ENCODE measurements at places on chromosomes 16 and 17.

DNA sequence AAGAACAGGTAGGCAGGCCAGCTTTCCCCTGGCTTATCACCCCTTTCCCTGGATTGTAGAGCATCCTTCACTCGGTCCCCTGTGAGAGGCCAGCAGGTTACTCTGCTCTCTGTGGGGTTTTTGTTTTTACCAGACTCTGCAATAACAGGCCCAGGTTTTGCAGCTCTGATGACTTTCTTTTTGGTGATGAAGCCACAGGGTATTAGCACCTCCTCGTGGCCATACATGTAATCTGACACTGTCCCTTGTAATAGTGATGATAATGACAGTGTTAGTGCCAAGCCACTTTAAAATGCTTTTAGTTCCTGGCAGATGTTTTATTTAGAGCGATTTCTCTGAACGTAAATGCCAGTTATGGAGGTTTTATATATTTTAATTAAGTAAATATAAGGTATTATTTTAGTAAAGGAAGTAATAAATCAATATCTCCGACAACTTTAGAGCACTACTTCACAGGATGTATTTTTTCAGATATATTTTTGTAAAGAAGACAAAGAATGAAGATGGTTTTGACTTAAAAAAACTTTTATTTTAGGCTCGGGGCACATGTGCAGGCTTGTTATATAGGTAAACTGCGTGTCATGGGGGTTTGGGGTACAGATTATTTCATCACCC is 38.0 kb upstream of the CPHXL start:
- DNase-seq, result peak; percentile 51

DNA sequence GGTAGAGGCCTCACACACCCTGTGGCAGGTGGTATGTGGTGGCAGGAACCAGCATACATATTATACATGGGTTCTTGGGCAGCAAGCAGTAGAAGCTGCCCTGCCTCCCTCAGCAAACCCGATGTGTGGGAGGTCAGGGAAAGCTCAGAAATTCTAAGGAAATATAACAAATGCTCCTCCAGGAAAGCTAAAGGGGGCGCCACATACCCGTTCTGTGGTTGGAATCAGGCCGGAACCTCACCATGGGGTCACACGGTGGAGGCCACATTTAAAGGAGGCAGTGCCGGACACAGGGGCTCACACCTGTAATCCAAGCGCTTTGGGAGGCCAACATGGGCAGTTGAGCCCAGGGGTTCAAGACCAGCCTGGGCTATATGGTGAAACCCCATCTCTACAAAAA is 12.4 kb upstream of the KATNB1 start:
- DNase-seq, result no peak

DNA sequence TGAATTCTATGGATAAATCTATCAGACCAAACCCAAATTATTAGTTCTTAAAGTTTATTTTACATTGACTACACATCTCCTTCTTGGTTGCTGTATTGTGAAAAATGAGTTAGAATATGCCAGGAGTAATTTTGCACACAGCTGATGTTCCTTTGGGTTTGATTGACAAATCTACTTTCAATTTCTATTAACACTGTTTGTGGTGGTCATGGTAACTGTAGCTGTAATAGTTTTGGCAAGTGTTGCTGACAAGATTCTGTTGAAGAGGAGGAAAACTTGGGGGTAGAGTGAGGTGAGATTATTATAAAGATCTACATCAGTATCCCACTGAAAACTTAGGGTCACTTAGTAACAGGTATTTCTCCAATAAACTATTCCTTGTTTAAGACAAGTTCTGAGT is 30.3 kb downstream of the MRTFB start:
- DNase-seq, result no peak

GRCh38 chr17:37438141-37438540 is 31.5 kb downstream of the TADA2A start:
- no peak for DNase-seq

- peak; percentile 47 for DNase-seq
These were observed 15.9 kb upstream of the FBXO47 start for GRCh38 chr17:38982858-38983746.

DNA sequence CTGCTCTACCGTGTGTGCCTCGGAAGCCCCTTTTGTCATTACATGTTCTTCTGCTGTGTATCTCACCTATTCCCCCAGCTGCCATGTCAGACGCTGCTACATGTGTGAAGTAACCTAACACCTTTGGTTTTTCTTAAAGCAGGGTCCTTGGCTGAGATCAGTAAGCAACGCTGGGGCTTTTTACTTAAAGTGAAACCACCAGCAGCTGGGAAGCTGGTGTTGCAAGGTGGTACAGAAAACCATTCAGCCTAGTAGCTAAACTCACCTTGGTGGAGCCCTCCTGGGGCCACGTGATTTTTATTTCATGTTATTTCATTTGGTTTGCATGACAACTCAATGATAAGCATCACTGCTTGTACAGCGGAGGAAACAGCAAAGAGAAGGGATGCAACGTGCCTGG is 62.6 kb downstream of the PLCG2 start:
- DNase-seq, result peak; percentile 31

GRCh38 chr17:75019710-75020109 is 7.2 kb downstream of the MRPL58 start:
- DNase-seq, result no peak

GRCh38 chr16:46718214-46718613 is 28.8 kb downstream of the ORC6 start:
- no peak for DNase-seq

- DNase-seq, result no peak
These were observed 46.6 kb upstream of the WSB1 start for GRCh38 chr17:27247071-27247957.

GRCh38 chr17:20979792-20980083 is 63.1 kb downstream of the USP22 start:
- DNase-seq, result no peak

- no peak for DNase-seq
These were observed 325.4 kb downstream of the ZFHX3 start for GRCh38 chr16:72722552-72722951.

- peak; percentile 27 for DNase-seq
These were observed 1.0 kb downstream of the LITAF start for GRCh38 chr16:11585460-11586377.

GRCh38 chr17:80833952-80834892 is 157.4 kb upstream of the CHMP6 start:
- DNase-seq, result no peak

DNA sequence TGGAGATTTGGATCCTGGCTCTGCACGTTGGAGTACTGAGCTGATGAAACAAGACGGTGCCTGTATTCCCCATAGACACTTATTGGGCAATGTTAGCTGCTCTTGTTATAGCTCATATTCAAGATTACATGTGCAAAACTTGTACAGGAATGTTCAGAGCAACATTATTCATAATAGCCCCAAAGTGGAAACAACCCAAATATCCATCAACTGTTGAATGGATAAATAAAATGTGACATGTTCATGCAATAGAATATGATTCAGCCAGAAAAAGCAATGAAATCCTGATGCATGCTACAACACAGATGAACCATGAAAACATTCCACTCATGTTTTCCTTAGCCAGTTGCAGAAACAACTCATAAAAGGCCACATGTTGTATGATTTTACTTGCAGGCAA is 5.7 kb upstream of the SDR42E1 start:
- DNase-seq, result no peak
